ENCODE measurements at places on chromosomes 2 and 18. TPM values are rescaled to one million over a fixed set of nuclear protein-coding genes. Genes with fewer than 3 reads are reported as not detected.

DNA sequence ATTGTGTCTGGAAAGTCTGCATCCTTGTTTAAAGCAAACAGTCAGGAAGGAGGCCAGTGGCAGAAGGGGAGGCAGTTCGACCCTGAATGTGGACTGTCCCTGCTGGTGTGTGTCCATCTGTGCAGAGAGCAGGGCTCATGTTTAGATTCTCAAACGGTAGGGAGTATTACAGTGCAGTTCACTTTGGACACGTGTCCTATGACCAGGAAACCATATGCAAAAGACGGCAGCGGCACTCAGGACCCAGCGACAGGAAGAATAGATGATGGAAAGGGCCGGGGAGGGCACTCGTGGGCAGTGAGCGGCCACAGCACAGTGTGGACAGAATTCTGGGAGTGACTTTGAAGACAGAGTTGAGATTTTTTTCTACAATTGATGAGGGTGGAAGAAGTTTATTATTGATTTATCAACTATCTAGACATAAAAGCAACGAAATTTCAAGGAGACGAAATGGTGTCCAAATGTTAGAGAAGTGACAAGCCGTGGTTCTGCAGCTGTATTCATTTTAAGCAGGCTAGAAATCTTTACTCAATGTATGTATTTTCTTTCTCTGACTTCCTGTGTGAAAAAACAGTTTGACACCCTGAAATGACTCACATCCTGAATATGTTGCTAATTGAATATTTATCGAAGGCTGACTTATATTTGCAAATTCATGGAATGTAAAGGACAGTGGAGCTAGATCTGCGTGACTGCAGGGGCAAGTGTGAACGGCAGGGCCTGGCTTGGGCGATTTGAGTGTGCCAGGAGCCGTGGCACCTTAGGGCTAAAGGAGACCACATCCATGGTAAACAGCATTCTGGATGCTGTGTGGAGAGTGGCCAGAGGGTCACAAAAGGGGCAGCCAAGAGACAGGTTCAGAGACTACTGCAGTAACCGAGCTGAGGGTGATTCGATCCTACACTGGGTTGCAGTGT is 214.2 kb downstream of the PTGR3 start:
- no peak overlapping the region for H3K4me3 ChIP-seq
- H3K36me3 ChIP-seq: no peaks in the 10 kb centered on the region

- no peak overlapping the region for H3K27ac ChIP-seq
- no peak overlapping the region for H3K4me3 ChIP-seq
- H3K36me3 ChIP-seq: no peaks in the 10 kb centered on the region
- H3K4me1 ChIP-seq: peaks cover 15% of the 10 kb centered on the region
- peaks cover 64% of the 10 kb centered on the region for H3K27me3 ChIP-seq
Measured at GRCh38 chr2:237629188-237629534, 1.8 kb downstream of the LRRFIP1 start.

DNA sequence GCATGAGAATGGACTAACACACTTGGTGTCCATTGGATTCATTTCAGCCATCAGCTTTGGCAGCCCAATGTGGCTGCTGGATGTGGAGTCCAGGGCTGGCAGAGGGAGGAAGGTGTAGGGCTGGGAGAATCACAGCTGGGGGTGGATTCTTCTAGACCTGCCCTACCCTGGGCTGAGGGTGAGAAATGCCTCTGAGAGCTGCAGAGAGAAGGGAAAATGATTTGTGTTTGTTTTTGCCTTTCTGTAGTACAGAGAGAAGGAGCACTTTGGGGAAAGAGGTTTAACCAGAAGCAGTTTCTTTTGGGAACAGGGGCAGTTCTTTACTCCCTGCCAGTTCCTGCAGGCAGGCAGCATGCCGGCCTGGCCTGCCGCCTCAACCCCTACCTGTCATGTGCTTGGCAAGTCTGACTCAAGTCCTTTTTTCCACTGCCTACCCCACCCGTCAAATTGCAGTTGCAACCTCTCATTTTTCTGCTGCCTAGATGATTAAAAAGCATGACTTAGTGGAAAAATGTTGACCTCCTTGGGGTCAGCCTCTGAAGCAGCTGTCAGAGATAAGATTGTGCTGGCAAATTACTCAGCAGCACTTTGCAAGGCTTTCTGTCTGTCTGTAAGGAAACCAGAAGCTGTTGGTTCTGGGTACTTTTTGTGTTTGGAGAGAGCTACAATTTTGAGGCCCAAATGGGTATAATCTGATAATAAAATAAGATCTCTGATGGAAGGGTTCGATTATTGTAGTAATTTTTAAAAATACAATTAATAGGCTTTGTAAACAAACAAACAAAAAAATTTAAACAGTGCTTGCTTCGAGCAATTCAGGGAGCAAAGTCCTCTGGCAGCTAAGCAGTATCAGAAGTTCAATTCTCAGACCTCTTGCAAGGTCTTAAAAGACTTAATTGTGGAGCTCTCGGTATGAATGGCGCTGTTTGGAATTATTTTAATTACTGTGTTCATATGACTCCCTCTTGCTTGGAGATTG is 21.7 kb downstream of the LBH start:
- H3K27me3 ChIP-seq: no peaks in the 10 kb centered on the region
- no peaks in the 10 kb centered on the region for H3K36me3 ChIP-seq
- H3K27ac ChIP-seq: peak overlapping the region; percentile 55

DNA sequence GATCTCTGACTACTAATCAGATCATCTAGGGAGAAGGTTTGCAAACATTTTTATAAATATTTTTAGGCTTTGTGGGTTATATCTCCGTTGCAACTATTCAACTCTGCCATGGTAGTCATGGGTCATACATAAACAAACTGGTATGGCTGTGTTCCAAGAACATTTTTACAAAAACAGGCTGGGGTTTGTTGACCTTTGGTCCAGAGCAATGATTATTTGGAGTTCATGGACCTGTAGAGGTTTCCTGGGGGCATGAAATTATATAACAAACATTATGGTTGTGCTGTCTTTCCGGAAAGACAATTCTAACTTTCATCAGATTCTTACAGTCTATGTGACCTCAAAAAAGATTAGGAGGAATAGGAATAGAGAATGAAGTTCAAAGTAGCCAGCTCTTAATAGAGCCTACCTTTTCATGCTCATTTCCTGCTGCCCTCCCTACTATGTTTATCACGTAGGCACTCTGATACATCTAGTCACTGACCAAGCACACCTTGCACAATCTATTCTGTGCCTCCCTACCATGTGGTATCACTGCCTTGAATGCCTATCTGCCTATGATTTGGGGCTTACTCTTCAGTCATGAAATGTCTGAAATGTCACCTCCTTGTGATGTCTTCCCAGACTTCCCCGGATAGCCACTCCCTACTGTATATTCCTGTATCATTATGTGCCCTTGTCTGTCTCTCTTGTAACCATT is 102.4 kb upstream of the SCN1A start:
- no peak overlapping the region for H3K4me3 ChIP-seq
- no peaks in the 10 kb centered on the region for H3K4me1 ChIP-seq
- no peak for DNase-seq
- H3K27ac ChIP-seq: no peak overlapping the region
- H3K27me3 ChIP-seq: no peaks in the 10 kb centered on the region
- no peaks in the 10 kb centered on the region for H3K36me3 ChIP-seq

TGOLN2 gene
- total RNA-seq: 156 TPM

GRCh38 chr2:165203689-165204559 is at the start of gene SCN3A:
Gene SCN3A, minus strand, starts transcription at chr2:165204050. Its CDS starts 27,656 bp downstream, at chr2:165176394.
- H3K4me3 ChIP-seq: no peak within 1 kb of the TSS
- DNase-seq: no peak
- no peak within 1 kb of the TSS for H3K27ac ChIP-seq
- no peaks in the 10 kb centered on the region for H3K4me1 ChIP-seq

- DNase-seq: no peak
- no peaks in the 10 kb centered on the region for H3K27me3 ChIP-seq
- peaks cover 6% of the 10 kb centered on the region for H3K36me3 ChIP-seq
- H3K27ac ChIP-seq: no peak overlapping the region
- H3K4me1 ChIP-seq: peaks cover 3% of the 10 kb centered on the region
- H3K4me3 ChIP-seq: no peak overlapping the region
Measured at GRCh38 chr2:96119389-96119751, 3.0 kb upstream of the ADRA2B start.

GRCh38 chr2:27320958-27321543 is 1.8 kb downstream of the MPV17 start:
- H3K27ac ChIP-seq: no peak overlapping the region
- H3K4me3 ChIP-seq: no peak overlapping the region
- H3K36me3 ChIP-seq: peaks cover 3% of the 10 kb centered on the region
- H3K27me3 ChIP-seq: no peaks in the 10 kb centered on the region

DNA sequence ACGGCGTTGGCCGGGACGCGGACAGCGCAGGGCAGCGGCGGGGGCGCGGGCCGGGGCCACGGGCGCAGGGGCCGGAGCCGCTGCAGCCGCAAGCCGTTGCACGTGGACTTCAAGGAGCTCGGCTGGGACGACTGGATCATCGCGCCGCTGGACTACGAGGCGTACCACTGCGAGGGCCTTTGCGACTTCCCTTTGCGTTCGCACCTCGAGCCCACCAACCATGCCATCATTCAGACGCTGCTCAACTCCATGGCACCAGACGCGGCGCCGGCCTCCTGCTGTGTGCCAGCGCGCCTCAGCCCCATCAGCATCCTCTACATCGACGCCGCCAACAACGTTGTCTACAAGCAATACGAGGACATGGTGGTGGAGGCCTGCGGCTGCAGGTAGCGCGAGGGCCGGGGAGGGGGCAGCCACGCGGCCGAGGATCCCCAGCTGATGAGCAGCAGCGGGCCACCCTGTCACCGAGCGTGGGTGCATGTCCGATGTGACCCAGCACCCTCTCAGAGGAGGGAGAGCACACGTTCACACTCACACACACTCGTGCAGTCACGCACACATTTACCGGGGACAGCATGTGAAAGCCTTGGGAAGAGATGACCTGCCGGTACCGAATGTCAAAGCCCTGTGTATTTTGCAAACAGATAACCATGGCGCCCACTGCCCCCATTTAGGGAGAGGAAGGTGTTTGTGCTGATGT is 4.2 kb downstream of the GDF7 start:
- H3K36me3 ChIP-seq: no peaks in the 10 kb centered on the region
- H3K4me3 ChIP-seq: no peak overlapping the region
- no peak overlapping the region for H3K27ac ChIP-seq
- DNase-seq: no peak
- H3K27me3 ChIP-seq: peaks cover 21% of the 10 kb centered on the region
- peaks cover 27% of the 10 kb centered on the region for H3K4me1 ChIP-seq

- no peaks in the 10 kb centered on the region for H3K27me3 ChIP-seq
- H3K4me3 ChIP-seq: no peak overlapping the region
- H3K36me3 ChIP-seq: no peaks in the 10 kb centered on the region
- no peak overlapping the region for H3K27ac ChIP-seq
- no peak for DNase-seq
Measured at GRCh38 chr18:23881778-23882177, 132.8 kb upstream of the TTC39C start.

- DNase-seq: no peak
- no peaks in the 10 kb centered on the region for H3K36me3 ChIP-seq
- H3K4me3 ChIP-seq: no peak overlapping the region
- H3K27ac ChIP-seq: no peak overlapping the region
- no peaks in the 10 kb centered on the region for H3K4me1 ChIP-seq
- no peaks in the 10 kb centered on the region for H3K27me3 ChIP-seq
Measured at GRCh38 chr2:6010163-6010562, 318.0 kb downstream of the SOX11 start.

DNA sequence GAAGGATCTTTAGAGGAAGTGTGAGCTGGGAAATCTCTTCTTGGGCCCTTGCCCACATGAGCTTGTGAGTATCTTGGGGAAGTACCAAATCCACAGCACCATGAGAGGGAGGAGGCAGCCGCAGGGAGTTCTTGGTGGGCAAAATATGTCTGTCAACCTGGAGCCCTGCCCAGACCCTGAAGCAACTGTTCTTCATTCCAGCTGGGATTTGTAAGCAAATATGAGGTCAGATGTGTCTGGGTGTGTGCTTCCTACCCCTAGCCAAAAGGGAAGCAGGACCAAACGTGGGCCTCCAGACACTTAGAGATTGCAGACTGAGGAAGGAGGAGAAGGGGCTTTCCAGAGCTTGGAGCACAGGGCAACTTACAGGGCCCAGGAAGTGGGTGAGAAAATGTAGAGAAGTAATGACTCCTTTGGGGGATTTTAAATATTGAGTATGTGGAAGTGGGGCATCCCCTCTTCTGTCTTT is 41.9 kb downstream of the TMEM247 start:
- no peaks in the 10 kb centered on the region for H3K36me3 ChIP-seq
- no peaks in the 10 kb centered on the region for H3K4me1 ChIP-seq
- H3K27me3 ChIP-seq: no peaks in the 10 kb centered on the region

- no peak overlapping the region for H3K4me3 ChIP-seq
- H3K27me3 ChIP-seq: no peaks in the 10 kb centered on the region
- H3K4me1 ChIP-seq: no peaks in the 10 kb centered on the region
- H3K36me3 ChIP-seq: no peaks in the 10 kb centered on the region
Measured at GRCh38 chr2:119481501-119482455, 42.5 kb downstream of the SCTR start.

DNA sequence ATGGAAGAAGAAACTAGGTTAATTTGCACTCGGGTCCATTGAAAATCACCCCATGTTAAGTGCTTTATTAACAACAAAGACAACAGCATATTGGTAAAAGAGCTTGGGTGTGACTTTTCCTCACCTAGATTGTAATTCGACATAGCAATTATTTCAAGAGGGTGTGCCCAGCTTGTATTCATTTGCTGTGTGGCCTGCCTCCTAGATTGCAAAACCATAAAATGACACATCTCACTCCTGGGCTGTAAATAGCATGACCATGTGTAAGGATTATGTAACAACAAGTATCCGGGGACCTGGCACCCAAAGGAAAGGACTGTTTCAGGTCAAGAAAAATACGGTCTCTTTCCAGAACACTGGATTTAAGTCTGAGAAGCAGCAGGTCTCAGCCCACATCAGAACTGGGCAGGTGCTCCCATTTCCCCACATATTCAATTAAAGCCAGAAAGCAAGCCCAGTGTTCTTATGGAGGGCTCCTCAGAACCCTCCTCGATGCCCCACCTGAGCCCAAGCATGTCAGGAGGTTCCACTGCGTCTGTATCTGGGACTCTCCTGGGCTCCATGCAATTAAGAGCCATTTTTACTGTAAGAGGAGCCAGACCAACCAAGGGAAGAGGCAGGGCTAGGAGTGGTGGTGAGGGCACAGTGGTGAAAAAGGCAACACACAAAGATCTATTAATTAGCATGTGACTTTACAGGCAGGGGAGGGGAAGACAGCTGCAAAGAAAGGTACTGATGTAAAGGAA is 39.2 kb downstream of the MREG start:
- H3K4me3 ChIP-seq: no peak overlapping the region
- peaks cover 4% of the 10 kb centered on the region for H3K36me3 ChIP-seq
- H3K27me3 ChIP-seq: no peaks in the 10 kb centered on the region
- H3K27ac ChIP-seq: no peak overlapping the region

HOXD11 gene
- not detected for total RNA-seq

DNA sequence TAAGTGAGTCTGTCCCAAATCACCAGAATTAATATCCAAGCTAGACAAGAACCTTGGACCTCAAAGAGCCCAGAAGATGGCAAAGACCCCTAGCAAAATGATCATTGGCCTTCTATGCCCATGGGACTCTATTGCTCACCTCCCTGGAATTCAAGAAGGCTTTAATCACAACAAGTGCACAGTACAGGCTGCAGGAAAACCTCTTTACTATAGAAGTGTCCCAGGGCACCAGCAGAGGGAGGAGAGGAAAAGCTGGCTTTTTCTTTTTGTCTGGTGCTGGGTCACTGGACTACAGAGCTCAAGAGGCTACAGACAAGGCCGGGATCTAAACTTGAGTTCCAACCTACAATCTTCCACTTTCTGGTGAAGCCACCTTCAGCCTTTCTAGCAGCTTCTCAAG is 88.3 kb upstream of the PPP1CB start:
- H3K4me3 ChIP-seq: no peak overlapping the region
- DNase-seq: no peak
- H3K27ac ChIP-seq: no peak overlapping the region
- H3K4me1 ChIP-seq: no peaks in the 10 kb centered on the region
